ENCODE measurements at places on chromosomes 11 and 22.

DNA sequence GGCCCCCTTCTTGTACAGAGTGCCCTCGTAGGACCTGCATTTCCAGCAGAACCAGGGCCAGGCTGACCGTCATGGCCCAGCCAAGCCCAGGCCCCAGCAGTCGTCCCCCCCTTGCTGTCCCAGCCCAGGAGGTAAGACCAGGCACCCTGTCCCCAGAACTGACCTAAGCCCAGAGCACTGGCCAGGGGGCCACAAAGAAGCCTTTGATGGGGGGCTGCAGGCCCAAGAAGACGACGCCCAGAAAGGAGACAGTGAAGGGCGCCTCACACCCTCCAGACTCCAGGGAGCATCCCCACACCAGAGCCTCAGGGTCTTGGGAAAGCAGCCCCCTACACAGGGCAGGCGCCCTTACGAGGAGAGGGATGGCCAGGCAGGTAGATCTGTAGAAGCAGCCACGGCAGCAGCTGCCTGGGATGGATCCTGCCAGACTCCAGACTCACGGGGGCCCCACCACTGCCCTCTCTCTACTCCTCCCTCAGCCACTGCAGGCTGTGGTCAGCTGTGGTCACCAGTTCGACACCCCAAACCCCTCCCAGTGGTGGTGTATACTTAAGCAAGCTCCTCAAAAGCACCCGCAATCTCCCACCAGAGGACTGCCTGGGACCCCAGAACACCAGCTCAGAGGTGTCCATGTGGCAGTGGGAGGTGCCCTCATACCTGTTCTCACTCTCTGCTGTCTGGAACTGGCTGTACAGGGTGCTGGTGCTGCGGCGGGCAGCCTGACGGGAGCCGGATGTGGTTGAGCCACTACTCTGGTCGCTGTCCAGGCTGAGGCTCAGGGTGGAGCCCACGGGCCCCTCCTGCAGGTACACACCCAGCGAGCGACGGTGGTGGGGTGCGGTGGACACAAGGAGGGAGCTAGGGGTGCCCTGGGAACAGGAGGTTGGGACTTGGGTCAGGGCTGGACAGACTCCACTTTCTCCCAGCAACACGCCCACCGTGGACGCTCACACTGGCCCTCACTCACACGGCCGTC lies 27.0 kb downstream of the SBF1 start:
- no peak for DNase-seq

GRCh38 chr11:99260696-99261095 lies 239.9 kb downstream of the CNTN5 start:
- DNase-seq, result no peak

GRCh38 chr22:46710806-46711205 lies 27.2 kb downstream of the CERK start:
- no peak for DNase-seq

- DNase-seq, result peak; percentile 95
These were observed 13.0 kb downstream of the JHY start for GRCh38 chr11:122895563-122895962.

GRCh38 chr11:131760091-131761061 lies 390.0 kb downstream of the NTM start:
- no peak for DNase-seq

GRCh38 chr22:29702931-29703501 lies 16.8 kb upstream of the CABP7 start:
- no peak for DNase-seq

GRCh38 chr22:44726439-44726838 lies 24.4 kb downstream of the PRR5 start:
- no peak for DNase-seq

- no peak for DNase-seq
These were observed 6.9 kb upstream of the CATSPER1 start for GRCh38 chr11:66032957-66033735.

DNA sequence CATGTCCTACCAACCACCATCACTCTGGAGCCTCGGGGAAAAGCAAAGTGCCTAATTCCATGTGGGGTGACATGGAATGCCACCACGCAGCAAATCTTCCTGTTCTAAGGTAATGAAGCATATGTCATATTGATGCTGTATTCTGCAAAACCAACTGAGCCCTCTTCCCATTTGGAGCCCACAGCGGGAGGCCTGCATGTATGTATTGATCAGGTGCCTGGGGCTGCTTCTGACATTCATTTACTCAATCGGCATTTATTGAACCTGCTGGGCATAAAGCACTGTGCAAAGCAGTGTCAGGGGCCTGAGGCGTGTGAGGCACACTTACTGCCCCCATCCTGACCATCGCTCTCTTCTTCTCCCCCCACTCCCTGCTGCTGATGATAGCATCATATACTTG lies 39.1 kb downstream of the ANKK1 start:
- no peak for DNase-seq

Measured in NCI-H1930 (cell line).